Retina (tissue), 1 donor: ENCODE measurements at places on chromosomes 16 and 17.

DNA sequence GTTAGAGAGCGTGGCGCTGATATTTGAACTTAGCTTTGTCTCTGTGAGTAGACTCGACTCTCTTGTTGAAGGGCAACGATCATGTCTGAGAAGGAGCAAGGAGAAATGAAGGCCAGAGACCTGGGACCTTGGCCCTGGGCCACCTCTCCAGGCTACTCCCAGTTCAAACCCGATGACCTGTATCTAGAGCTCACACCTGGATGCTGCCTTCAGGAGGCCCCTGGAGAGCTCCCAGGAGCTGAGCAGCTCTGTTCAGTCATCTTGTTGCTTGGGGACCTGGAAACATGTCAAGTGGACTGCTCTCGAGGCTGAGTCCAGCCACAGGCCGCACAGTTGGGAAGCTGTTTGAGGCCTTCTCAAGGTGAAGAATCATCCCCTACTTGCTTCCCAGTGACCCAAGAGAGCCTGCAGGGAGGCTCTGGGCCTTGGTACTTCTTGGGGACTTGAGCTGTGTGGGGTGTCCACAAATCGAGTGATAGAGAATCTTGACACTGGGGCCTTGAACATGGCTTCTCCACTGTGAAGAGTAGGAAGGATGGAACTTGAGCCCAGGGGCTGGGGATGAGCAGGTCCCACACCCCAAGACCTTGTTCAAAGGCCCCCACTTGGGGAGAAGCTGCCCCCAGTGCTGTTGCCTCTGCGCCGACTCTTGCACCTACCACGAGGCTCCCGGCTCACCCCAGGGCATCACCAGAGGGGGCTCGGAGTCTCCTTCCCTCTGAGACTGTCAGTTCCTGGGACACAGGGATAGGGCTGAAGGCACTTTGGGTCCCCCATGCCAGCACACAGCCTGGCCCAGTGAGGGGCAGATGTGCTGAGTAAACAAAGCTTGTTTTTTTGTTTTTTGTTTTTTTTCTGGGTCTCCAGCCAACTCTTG lies 112.1 kb downstream of the IRX5 start:
- DNase-seq: peak; percentile 3

GRCh38 chr16:56228476-56228875 lies 37.2 kb downstream of the GNAO1 start:
- DNase-seq: no peak

DNA sequence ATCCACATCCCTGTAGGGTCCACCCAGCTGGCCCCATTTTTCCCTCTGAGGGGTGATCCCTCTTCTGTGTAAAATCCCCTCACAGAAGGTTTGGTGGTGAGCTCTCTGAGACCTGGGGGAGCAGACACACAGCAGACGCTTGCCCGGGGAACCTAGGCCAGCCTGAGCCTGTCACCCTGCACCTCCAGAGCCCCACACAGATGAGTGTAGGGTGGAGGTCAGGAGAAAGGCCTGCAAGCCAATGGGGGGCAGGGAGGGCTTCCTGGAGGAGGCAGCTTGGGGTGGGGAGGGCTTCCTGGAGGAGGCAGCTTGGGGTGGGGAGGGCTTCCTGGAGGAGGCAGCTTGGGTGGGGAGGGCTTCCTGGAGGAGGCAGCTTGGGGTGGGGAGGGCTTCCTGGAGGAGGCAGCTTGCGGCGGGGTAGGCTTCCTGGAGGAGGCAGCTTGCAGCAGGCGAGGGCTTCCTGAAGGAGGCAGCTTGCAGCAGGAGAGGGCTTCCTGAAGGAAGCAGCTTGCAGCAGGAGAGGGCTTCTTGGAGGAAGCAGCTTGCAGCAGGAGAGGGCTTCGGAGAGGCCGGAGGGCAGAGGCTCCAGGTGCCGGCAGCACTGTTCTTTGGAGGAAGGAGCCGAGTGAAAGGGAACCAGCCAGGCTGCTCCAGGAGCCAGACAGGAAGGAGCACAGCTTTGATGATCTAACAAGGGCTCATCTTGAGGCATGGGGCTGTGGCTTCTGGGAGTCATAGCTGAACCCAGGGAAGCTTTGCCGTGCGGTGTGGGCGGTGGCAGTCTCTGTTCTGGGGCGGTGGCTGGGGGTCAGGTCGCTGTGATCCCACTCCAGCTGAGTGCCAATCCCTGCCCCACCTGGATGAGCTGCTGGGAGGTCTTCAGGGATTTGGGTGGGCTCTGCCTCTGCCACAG lies 83.7 kb upstream of the ZNF469 start:
- no peak for DNase-seq

DNA sequence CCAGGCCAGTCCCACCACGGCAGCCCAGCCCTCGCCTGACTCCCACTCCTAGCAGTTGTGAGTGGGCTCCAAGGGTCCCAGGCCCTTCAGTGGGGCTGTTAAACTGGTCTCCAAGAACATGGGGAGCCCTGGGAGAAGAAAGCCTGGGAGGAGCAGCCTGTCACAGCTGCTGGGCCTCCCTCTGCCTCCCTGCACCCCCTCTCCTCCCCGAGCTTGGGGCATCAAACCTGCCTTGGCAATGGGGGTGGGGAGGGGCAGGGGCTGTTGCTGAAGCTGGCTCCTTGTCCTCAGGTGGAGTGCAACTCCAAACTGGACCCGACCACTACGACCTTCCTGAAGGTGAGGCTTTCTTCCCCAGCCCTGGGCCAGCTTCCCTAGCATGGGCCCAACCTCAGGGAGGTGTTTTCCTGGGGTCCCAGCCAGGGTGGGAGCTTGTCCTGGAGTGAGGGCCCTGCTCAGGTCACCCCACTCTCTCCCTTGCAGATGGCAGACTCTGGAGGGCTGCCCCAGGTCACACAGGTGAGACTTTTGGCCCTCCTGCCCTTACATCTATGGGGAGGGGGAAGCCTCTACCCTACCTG lies 6.6 kb upstream of the SETD6 start:
- DNase-seq: no peak

DNA sequence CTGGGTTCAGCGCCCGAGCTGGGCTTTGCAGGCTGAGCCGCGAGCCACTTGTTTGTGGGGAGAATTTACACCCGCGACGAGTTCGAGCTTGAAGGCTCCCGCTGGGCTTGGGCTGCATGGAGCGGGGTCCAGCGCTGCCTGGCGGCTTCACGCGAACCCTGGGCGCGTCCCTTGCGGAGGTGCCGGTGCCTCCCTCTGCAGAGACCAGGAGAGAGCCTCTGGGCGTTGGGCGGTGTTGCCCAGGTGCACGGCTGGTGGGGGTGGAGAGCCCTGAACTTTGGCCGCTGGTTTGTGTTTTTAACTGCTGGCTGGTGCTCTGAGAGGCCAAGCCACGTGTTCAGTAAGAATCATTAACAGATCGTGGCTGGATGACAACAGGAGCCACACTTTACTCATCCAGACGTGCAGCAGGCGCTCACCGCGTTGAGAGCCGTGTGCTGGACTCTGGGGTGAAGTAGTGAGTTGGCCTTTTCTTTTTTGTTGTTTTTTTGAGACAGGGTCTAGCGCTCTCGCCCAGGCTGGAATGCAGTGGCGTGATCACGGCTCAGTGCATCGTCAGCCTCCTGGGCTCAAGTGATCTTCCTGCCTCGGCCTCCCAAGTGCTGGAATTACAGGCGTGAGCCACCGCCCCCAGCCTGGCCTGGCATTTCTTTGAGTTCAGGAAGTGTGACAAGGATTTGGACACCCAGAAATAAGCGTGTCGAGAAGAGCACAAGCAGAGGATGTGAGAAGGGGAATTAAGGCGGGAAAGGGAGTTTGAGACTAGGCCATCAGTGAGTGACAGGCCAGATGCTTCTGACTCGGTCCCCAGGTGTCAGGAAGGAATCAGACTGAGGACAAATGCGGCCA lies 827 bp downstream of the CDK10 start:
- DNase-seq: peak; percentile 84

- no peak for DNase-seq
Measured at GRCh38 chr17:22514315-22514714, 822.0 kb downstream of the KCNJ18 start.

- DNase-seq: no peak
Measured at GRCh38 chr16:70522216-70523075, 908 bp downstream of the COG4 start.

GRCh38 chr16:79972053-79972704 lies 371.6 kb upstream of the MAF start:
- DNase-seq: no peak

- peak; percentile 9 for DNase-seq
Measured at GRCh38 chr17:51000835-51001638, 119.6 kb downstream of the SPAG9 start.

- no peak for DNase-seq
Measured at GRCh38 chr17:80804466-80804865, 187.2 kb upstream of the CHMP6 start.

- DNase-seq: peak; percentile 10
Measured at GRCh38 chr17:37273409-37274051, 102.3 kb upstream of the C17orf78 start.

DNA sequence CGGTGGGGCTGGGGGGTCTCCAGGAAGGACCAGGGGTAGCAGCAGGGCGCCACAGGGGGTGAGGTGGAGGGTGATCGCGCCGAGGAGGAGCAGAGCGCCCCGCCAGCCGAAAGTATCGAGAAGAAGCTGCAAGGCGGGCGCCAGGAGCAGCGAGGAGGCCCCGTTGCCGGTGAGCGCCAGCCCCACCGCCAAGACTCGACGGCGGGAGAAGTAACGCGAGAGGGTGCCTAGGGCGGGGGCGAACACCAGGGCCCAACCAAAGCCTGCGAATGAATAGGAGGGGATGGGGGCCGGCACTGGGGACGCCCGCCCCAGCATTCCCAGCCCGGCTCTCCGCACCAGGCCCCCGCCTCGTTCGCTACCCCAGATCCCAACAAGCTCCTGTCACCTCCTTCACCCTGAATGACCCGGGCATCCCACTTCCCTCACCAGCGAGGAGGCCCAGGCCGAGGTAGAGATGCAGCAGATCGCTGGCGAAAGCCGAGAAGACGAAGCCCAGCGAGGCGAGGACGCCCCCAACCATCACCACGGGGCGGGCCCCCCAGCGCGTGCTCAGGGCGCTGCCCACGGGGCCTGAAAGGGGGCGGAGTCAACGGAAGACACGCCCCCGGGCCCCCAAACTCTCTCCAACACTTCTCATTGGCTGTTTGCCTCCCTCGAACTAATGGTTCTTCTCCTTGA lies 1.3 kb downstream of the SLC16A11 start:
- DNase-seq: peak; percentile 66

GRCh38 chr17:34146440-34147043 lies 108.5 kb upstream of the CCL2 start:
- DNase-seq: peak; percentile 50
